ENCODE measurements at places on chromosomes 12 and 14.
A peak's percentile ranks its signal among the peaks of the same experiment; 100 is the strongest.

GRCh38 chr14:95453713-95453980, 62.8 kb downstream of the SYNE3 start:
- no peak overlapping the region for H3K4me3 ChIP-seq
- no peak overlapping the region for H3K27ac ChIP-seq
- no peaks in the 10 kb centered on the region for H3K4me1 ChIP-seq
- DNase-seq = no peak
- no peaks in the 10 kb centered on the region for H3K27me3 ChIP-seq
- H3K36me3 ChIP-seq = no peaks in the 10 kb centered on the region

DNA sequence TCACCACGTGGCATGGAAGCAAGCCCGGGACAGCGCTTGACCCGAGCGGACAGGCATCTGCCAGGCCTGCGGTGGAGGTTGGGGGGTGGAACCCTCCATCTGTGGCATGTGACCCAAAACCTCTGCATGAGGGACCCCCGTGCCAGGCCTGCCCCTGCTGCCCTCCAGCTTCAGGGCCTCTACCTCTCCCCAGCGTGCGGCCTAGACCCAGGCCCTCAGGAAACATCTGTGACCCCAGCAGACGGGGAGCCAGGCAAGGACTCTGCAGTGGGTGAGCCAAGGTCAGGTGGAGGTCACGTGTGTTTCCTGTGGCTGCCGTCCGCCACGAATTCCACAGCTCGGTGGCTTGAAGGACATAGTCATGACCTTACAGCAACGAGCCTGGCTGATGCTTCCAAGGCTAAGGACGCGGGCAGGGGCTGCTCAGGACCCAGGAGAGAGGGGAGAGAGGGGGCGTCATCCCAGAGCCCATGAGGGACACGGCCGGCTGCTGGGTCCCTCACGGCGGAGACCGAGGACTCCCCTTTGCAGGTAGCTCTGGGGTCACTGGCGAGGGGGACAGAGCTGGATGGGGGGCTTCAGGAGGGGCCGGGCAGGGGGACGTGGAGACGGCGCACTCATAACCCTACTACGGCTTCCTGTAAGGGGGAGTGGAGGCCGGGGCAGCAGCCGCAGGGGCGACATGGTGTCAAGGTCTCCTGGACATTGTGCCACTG, 91.5 kb downstream of the GALNT9 start:
- no peaks in the 10 kb centered on the region for H3K27me3 ChIP-seq
- no peak overlapping the region for H3K27ac ChIP-seq
- H3K4me3 ChIP-seq = no peak overlapping the region
- H3K36me3 ChIP-seq = no peaks in the 10 kb centered on the region
- no peak for DNase-seq
- no peaks in the 10 kb centered on the region for H3K4me1 ChIP-seq

DNA sequence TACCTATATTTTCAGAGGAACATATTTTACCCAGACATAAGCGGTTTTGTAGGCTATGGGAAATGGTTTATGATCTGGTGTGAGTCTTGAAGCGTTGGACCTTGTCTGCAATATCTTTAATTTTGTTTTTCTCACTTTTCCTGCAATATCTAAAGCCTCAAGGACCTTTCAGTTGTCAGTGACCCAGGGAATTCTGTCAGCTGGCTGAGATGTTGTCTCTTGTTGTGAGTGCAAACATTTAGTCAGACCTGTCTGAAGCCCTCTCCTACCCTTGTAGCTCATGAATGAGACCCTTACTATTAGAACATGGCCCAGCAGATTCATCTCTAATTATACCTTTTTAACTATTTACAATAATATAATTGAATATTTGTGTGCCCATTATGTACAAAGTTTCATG, 53.6 kb downstream of the SPATA7 start:
- H3K27me3 ChIP-seq = no peaks in the 10 kb centered on the region
- no peak for DNase-seq
- H3K36me3 ChIP-seq = no peaks in the 10 kb centered on the region
- no peak overlapping the region for H3K4me3 ChIP-seq
- no peak overlapping the region for H3K27ac ChIP-seq

DNA sequence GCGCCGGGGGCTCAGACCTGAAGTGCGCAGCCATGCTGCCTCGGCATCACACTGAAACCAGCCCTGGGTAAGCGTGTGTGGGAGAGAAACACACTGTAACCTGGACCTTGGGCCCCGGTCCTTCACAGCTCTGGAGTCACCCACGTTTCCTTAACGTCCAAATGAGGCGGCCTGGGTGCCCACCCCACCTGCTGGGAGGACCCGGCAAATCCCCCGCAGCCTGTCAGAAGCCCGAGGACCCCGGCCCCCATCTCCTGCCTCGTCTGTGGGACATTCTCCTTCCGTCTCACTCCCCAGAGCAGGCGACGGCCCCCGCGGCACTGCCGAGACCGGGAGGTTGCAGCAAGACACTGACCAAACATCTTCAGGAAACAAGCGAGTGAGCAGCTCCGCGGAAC, 66.5 kb upstream of the GALNT9 start:
- H3K27ac ChIP-seq = no peak overlapping the region
- peaks cover 56% of the 10 kb centered on the region for H3K27me3 ChIP-seq
- H3K4me3 ChIP-seq = no peak overlapping the region
- peaks cover 11% of the 10 kb centered on the region for H3K4me1 ChIP-seq
- no peak for DNase-seq

DNA sequence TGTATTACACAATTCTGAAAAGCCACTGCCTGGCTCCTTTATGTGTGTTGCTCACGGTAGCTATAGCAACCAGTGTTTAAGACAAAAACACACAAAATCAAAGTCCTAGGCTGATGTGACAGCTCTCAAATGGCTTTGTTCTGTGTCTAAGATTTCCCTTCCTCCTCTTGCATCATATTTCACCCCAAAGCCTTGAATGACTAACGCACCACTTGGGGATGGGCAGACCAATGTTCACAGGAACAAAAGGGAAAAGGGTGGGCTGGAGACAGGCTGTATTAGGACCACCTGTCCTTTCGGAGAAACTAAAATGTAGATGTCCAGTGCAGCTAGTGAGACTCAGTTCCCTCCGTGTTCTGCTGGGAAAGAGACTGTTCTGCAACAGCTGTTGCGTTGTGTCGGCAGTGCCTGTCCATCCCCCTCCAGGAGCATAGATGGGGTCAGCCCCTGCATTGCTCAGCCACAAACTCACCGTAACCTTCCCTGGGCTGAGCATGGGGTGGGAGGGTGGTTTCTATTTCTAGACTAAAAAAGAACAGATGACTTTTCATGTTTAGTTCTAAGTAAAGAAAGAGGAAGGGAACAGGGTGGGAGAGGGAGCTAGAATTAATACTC, 26.8 kb upstream of the DAAM1 start:
- DNase-seq = peak; percentile 63
- no peak overlapping the region for H3K27ac ChIP-seq
- no peak overlapping the region for H3K4me3 ChIP-seq
- peaks cover 80% of the 10 kb centered on the region for H3K27me3 ChIP-seq
- H3K36me3 ChIP-seq = no peaks in the 10 kb centered on the region

GRCh38 chr14:71754422-71755095, 177.7 kb upstream of the RGS6 start:
- no peak overlapping the region for H3K4me3 ChIP-seq
- H3K27ac ChIP-seq = no peak overlapping the region
- H3K4me1 ChIP-seq = peaks cover 5% of the 10 kb centered on the region

- no peaks in the 10 kb centered on the region for H3K4me1 ChIP-seq
- no peaks in the 10 kb centered on the region for H3K27me3 ChIP-seq
- peak; percentile 70 for DNase-seq
- no peaks in the 10 kb centered on the region for H3K36me3 ChIP-seq
- H3K4me3 ChIP-seq = no peak overlapping the region
Observed at GRCh38 chr12:77133566-77133965, 68.2 kb upstream of the E2F7 start.

GRCh38 chr14:68244262-68244980, 424.8 kb downstream of the RAD51B start:
- no peak overlapping the region for H3K4me3 ChIP-seq
- no peak for DNase-seq
- H3K36me3 ChIP-seq = no peaks in the 10 kb centered on the region

DNA sequence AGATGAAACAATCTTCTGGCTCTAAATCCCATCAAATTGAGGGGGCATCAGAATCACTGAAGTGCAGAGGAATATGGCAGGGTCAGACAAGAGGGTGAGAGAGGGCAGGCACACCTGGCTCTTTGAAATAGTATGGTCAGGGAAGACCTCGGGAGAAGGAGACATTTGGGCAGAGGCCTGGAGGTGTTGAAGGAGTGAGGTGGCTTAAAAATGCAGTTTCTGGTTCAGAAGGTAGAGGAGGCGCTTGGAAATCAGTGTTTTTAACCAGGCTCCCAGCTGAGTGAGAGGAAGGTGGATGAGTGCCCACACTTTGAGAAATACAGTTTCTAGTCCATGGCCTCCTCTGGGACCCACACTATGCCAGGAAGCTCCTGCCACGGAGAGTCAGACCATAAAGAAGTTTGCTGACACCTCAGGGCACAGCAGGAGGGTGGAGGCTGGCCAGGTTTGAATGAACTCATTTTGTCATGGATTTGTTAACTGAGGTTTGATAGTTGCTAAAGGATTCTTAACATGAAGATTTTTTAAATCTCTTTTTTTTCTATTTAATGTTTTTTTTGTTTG, 20.1 kb downstream of the NID2 start:
- H3K27me3 ChIP-seq = no peaks in the 10 kb centered on the region
- no peak overlapping the region for H3K27ac ChIP-seq
- no peaks in the 10 kb centered on the region for H3K36me3 ChIP-seq
- H3K4me1 ChIP-seq = peaks cover 22% of the 10 kb centered on the region
- DNase-seq = peak; percentile 18

- H3K36me3 ChIP-seq = peaks cover 5% of the 10 kb centered on the region
- H3K27ac ChIP-seq = no peak overlapping the region
- DNase-seq = no peak
- H3K4me3 ChIP-seq = no peak overlapping the region
- peaks cover 17% of the 10 kb centered on the region for H3K4me1 ChIP-seq
Observed at GRCh38 chr12:94998326-94998725, 5.2 kb downstream of the NDUFA12 start.

DNA sequence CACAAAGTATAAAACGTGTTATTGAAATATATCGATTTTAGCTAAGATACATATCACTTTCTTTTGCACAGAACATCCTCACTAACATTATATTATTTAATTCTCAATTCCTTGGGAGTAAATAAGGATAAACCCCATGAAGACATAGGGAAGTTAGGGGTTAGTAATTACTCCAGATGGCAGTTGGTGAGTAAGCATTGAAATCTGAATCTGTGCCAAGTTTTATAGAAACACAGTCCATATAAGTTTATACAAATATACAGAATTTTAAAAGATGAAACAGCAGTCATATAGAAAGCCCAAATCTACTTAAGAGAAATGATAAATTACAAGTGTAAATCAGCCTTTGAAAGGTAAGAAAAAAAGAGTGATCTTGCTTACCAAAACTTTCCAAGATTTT, 200.4 kb upstream of the SYT10 start:
- no peak overlapping the region for H3K4me3 ChIP-seq
- H3K27ac ChIP-seq = no peak overlapping the region
- no peaks in the 10 kb centered on the region for H3K36me3 ChIP-seq
- no peaks in the 10 kb centered on the region for H3K27me3 ChIP-seq
- no peaks in the 10 kb centered on the region for H3K4me1 ChIP-seq

- peak overlapping the region; percentile 92 for H3K27ac ChIP-seq
- DNase-seq = no peak
- peaks cover 8% of the 10 kb centered on the region for H3K36me3 ChIP-seq
- peaks cover 64% of the 10 kb centered on the region for H3K4me1 ChIP-seq
Observed at GRCh38 chr12:65534238-65534841, 255.9 kb downstream of the MSRB3 start.

DNA sequence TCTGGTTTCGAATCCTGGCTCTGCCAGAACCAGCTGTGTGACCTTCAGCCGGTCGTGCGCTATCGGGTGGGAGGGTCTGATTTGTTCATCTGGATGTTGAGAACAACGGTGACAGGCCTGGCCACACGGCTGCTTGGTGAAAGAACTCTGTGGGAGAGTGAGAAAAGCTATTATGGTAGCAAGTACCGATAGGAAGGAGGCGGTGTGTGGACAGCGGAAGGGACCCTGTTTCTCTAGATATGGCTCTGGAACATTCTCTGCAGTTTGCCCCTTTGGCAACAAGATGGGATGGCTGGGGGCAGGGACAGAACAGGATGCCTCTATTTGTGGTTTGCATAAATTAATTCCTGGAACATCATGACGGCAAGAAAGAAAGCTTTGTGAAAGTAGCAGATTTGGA, 347.3 kb downstream of the AACS start:
- peaks cover 38% of the 10 kb centered on the region for H3K27me3 ChIP-seq
- H3K27ac ChIP-seq = no peak overlapping the region
- no peaks in the 10 kb centered on the region for H3K36me3 ChIP-seq

- no peaks in the 10 kb centered on the region for H3K4me1 ChIP-seq
- H3K36me3 ChIP-seq = no peaks in the 10 kb centered on the region
- DNase-seq = no peak
- no peak overlapping the region for H3K27ac ChIP-seq
- no peak overlapping the region for H3K4me3 ChIP-seq
Observed at GRCh38 chr14:24692382-24693352, 58.7 kb upstream of the GZMB start.
